ENCODE measurements at places on chromosomes 1 and 21. TPM values are rescaled to one million over a fixed set of nuclear protein-coding genes. Genes with fewer than 3 reads are reported as not detected.

DNA sequence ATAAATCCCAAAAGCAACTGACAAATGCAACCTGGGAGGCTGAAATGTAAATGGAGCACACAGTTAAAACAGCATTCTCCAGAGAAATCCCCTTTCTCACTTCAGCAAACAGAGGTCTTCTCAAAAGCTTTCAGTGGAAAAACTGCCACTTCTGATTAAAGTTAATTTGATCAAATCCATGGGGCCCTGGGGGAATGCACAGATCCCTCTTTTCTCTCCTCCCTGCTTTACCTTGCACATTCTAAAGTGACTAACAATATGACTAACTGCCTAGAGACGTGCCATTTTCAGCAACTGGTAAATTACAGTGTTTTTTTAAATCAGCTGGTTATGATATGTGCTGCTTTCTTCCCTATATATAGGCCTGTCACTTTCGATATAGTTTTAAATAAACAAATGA, 142.5 kb downstream of the RERE start:
- peaks cover 39% of the 10 kb centered on the region for H3K4me1 ChIP-seq
- no peak for DNase-seq
- no peaks in the 10 kb centered on the region for H3K36me3 ChIP-seq

Gene HAX1
- 75.4 TPM for total RNA-seq

DNA sequence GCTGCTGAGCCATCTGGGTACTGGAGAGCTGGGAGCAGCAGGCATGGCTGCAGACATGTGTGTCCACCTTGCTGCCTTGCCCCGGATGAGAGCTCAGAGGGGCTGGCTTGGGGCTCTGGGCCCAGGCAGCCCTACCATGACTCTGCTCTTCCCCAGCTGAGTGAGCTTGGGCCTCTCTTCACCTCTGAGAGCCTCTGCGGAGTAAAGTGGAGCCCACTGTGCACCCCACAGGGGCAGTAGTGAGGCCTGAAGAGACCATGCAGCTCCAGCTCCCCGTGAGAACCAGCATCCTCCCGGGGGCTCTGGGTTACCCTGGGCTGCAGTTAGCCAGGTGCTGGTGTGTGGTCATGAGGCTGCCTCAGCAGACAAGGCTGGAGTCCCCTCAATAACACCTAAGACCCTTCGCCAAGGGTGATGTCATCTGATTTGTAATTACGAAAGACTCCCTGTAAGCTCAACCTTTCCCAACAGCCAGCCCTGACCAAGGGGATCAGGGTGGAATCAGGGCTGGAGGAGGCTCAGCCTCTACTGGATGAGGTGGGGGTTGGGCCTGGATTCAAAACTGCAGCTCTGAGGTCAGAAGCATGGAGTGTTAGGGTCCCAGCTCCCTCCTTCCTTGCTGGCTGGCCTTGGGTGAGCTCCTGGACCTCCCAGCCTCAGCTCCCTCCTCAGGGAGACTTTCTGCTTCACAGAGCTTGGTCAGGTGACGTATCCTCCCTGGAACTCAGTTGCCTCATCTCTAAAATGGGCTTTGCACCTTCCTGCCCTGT, 308.0 kb downstream of the MATN1 start:
- no peak for DNase-seq
- H3K4me1 ChIP-seq, result no peaks in the 10 kb centered on the region
- no peaks in the 10 kb centered on the region for H3K36me3 ChIP-seq
- H3K27me3 ChIP-seq, result peaks cover 20% of the 10 kb centered on the region
- H3K27ac ChIP-seq, result no peak overlapping the region

GRCh38 chr1:197776351-197777105, 1.2 kb upstream of the DENND1B start:
- H3K27ac ChIP-seq, result peak overlapping the region; percentile 93
- H3K4me1 ChIP-seq, result peaks cover 36% of the 10 kb centered on the region
- H3K4me3 ChIP-seq, result no peak overlapping the region
- no peaks in the 10 kb centered on the region for H3K27me3 ChIP-seq

Gene MROH9
- 1.2 TPM for total RNA-seq

DNA sequence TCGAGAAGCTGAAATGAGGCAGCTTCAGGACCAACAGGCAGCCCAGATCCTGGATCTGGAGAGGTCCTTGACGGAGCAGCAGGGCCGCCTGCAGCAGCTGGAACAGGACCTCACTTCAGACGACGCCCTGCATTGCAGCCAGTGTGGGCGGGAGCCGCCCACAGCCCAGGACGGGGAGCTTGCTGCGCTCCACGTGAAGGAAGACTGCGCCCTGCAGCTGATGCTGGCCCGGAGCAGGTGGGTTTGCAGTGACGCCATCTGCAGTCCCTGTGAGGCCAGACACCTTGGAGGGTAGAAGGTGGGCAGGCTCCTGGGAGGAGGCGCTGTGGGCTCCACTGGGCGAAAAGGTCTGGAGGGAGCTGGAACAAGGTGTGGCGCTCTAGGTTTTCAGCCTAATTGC, 39.7 kb downstream of the PCNT start:
- no peaks in the 10 kb centered on the region for H3K27me3 ChIP-seq
- H3K4me1 ChIP-seq, result peaks cover 4% of the 10 kb centered on the region
- peaks cover 82% of the 10 kb centered on the region for H3K36me3 ChIP-seq
- H3K27ac ChIP-seq, result no peak overlapping the region

DNA sequence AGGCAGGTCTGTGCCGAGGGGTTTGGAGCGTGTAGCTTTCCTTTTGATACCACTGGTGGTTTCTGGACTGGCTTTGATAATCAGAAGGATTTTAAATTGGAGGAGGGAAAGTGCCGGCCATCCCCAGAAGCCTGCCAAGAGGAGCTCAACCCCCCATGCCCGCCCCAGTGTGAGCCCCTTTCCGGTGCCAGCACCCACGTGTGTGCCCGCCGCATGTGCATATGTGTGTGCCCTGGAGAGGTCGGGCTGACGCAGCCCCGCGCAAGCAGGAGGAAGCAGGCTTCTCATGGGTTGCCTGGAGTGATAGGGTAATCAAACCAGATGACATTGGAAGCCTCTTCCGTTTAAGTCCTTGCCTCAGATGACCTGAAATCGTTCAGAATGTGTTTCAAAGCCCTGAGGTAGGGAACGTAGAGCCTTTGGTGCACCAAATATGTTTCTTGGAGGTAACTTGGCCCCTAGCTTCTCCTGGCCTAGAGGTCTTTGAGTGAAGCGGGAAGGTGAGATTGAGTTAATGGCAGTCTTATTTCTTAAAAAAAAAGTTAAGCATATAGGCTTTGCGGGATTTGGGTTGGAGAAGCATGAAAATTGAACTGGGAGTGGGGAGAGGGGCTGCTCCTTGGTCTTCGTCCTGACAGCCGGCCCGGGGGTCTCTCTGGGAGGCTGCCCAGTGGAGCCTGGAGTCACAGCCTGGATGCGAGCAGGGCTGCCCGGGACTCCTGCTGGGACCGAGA, 34.1 kb upstream of the ARHGEF16 start:
- no peak overlapping the region for H3K4me3 ChIP-seq
- no peaks in the 10 kb centered on the region for H3K36me3 ChIP-seq
- peaks cover 4% of the 10 kb centered on the region for H3K27me3 ChIP-seq
- H3K27ac ChIP-seq, result no peak overlapping the region

DNA sequence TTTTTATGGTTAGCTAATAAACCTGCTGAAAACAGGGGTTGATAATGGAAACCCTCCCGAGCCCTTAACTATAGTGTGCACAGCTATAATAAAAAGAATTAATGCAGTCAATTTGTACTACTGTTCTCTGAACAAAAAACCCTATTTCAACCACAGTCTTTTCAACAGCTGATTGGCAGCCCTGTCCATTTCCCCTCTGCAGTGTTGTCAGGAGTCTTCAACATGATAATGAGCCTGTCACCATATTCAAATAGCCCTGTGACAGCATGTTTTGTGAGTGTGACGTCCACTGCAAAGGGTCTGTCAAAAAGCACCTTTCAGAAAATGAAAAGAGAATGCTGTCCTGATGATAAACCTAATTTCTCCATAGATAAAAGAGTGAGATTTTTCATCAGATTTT, 92.7 kb downstream of the ESRRG start:
- no peaks in the 10 kb centered on the region for H3K4me1 ChIP-seq
- H3K27me3 ChIP-seq, result no peaks in the 10 kb centered on the region
- no peak for DNase-seq
- H3K36me3 ChIP-seq, result no peaks in the 10 kb centered on the region

Gene ELAVL4
- not detected for total RNA-seq

Gene COL16A1
- total RNA-seq, result 11.8 TPM

Measured in lower lobe of right lung (tissue), 2 donors.